ENCODE measurements at places on chromosomes 7 and 10.

GRCh38 chr7:103915680-103916357 is 73.6 kb downstream of the RELN start:
- DNase-seq: no peak

- no peak for DNase-seq
Observed at GRCh38 chr7:4948402-4948801, 10.6 kb downstream of the MMD2 start.

GRCh38 chr10:53314876-53315275 is 542.3 kb upstream of the MBL2 start:
- no peak for DNase-seq

DNA sequence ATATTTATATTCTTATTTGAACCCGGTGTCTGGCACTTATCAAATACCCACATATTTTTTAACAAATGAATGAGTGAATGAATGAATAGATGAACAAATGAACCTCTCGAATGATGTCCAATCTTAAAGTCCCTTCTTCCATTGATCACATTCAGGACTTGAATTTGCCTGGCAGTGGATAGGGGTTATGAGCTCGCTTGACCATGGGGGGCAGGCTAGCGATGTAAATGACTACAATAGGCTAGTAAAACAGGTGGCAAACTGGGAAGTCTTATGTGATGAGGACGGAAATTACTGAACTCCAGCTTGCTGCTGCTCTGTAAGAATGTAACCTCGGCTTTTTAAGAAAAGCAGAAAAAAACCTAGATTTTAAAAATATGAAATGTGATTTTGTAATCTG is 247.7 kb upstream of the DKK1 start:
- DNase-seq: no peak

- DNase-seq: no peak
Observed at GRCh38 chr10:47033541-47034270, 122.5 kb downstream of the PTPN20 start.

GRCh38 chr7:137996386-137996851 is 5.5 kb downstream of the CREB3L2 start:
- no peak for DNase-seq

DNA sequence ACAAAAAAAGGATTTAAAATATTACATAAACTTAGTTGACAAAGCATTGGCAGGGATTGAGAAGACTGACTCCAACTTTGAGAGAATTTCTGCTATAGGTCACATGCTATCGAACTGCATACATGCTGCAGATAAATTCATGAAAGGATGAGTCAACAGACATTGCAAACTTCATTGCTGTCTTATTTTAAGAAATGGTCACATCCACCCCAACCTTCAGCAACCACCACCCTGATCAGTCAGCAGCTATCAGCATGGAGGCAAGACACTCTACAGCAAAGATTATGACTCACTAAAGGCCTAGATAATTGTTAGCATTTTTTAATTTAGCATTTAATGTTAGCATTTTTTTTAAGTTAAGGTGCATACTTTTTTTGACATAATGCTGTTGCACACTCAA is 73.6 kb downstream of the AGK start:
- DNase-seq: no peak

- no peak for DNase-seq
Observed at GRCh38 chr10:94631077-94631875, 52.3 kb upstream of the CYP2C18 start.

DNA sequence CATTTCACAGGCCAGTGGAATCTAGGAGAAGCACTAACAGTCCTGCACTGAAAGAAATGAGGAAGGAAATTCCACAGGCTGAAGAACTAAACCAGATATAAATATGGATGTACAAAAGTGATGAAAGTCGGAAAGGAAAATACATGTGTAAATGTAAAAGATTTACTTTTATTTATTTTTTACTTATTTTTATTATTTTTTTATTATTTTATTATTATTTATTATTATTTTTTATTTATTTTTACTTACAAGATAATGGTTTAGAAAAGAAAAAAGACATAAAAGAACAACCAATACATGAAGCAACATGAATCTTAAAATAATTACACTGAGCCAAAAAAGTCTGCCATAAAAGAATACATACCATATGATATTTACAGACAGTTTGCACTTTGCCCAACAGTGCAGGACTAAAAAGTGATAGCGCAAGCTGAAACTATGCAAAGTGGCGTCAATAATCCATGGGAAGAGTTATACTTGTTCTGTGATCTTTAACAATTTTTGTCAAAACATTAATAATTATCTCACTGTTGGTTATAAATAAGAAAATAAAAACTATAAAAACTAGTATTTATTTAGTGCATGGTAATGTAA is 317.8 kb upstream of the MKI67 start:
- DNase-seq: no peak

- DNase-seq: no peak
Observed at GRCh38 chr10:78248651-78249464, 215.2 kb downstream of the RPS24 start.

DNA sequence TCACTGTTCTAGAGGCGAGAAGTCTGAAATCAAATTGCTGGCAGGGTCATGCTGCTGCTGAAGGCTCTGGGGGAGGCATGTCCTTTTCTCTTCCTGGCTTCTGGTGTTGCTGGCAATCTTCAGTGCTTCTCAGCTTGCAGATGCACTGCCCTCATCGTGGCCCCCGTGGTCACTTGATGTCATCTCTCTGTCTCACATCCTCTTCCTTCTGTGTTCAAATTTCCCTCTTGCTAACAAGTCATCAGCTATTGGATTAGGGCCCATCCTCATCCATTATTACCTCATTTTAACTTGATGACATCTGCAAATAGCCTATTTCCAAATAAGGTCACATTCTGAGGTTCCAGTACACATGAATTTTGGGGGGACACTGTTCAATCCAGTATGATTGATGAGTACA is 36.6 kb upstream of the SRGN start:
- DNase-seq: no peak

- DNase-seq: no peak
Observed at GRCh38 chr7:148770004-148770403, 71.3 kb downstream of the CUL1 start.

DNA sequence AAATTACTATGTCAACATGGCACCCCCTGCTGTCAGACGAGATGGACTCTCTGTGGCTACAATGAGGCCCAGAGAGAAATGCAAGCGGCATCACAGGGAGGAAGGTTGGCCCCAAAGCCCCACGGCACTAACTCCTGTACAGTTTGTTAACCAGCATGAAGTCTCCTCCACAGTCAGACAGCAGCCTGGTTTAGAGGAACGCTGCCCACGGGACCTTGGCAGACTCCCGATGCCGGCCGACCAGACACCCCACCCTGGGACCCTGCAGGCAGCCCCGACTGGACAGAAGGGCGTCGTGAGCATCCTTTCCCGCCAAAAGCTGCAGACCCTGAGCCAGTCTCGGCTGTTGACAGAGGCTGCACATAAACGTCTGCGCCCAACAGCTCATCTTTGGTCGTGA is 158.8 kb downstream of the DIP2C start:
- no peak for DNase-seq

- no peak for DNase-seq
Observed at GRCh38 chr10:90642136-90642535, 215.7 kb downstream of the HTR7 start.

DNA sequence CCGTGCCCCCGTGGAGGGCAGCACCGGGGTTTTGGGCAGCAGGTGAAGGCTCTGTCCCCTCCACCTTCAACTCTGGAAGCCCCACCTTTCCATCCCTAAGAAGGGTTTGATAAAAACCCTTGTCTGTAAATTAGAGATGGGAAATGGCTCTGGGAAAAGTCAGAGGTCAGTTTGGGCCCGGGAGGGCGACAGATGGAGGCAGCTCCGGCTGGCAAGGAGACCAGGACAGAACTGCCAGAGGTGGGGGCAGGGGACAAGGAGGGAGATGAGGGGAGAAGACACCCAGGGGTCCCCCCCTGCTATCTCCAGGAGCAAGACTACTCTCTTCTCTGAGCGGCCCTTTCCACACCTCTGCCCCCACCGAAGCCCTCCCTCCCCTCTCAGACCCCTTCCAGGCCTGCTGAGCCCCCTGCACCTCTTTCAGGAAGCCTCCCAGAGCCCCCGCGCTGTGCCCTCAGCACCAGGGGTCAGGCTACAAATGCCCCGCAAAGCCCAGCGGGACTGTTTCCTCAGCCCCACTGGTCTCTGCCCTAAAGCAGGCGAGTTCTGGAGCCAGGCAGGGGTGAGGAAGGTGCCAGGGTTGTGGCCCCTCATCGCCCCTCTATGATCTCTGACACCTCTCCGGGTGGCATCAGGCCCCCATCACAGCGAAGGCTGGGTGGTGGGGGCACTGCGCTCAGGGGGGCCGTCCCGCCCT is 980 bp upstream of the SH2B2 start:
- no peak for DNase-seq

DNA sequence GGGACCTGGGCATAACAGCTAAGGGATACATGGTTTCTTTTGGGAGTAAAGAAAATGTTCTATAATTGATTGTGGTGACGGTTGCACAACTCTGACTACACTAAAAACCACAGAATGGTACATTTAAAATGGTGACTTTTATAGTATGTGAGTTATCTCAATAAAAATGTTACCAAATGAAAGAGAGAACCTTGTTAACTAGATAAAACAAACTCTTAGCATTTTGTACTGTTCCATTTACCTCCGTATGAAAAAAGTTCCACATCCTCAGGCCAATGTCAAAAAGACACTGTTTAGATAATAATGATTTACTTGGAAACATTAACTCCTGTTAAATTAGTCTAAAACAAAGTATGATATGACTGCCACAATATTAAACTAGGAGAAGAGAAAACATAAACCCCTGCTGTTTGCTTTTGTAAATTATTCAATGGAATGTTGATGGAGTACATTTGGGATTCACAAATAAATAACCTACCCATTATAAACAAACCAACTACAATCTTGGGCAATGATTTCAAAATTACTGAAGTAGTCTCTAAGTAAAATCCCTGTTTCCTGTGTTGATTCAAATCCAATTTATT is 60.7 kb downstream of the SMURF1 start:
- no peak for DNase-seq

DNA sequence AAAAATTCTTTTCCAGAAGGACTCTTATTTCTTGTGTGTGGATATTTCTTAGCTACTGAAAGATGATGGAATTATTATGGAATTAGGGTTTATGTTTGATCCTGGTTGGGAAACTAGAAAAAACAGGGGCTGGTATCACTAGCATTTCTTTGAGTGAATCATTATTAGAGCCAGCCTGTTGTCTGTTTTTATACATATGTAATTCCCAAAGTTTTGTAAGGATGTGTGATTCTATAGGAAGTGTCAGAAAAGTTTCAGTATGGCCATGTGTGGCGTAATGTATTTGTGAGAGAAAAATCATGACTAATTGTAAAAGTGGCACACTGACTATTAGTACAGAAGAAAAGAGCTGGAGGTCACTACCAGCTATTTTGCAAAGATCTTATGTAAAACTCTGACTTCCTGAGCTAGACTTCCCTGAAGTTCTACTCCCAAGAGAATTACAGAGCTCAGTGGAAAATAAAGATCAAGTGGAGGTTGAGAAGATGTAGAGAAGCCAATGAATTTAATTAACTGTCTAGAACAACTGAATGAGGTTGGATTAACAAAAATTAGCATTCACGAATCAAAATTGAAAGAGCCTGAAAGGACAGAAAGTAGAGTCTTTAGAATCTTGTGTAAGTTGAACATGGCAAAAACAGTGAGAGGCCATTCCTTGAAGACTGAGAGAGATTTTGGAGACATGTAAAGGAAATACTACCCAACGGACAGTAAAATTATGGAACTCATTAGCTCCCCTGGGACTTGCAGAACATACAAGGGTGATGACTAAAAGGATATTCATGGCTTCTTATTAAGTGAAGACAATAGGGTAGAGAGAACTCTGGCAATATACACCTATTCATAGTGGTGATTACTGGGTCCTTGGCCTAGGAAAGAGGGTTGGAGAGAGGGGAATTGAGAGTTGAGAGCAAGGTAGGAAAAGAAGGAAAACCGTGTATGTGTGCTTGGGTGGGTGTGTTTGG is 12.5 kb downstream of the ZNF365 start:
- DNase-seq: no peak

DNA sequence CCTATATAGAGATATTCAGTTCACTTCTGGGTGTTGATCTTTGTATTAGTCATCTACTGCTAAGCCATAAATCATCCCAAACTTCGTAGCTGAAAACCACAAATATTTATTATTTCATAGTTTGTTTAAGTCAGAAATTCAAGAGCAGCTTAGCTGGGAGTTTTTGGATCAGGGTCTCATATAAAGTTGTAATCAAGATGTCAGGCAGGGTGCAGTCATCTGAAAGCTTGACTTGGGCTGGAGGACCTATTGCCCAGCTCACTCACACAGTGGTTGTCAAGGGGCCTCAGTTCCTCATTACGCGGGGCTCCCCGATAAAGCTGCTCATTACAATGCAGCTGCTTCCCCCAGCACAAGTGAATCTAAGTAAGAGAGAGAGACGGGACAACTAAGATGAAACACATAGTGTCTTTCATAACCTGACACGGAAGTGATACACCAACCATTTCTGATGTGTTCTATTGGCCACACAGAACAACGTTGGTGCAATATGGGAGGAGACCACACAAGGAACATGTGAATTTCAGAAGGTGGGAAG is 15.7 kb downstream of the PPP1R3C start:
- no peak for DNase-seq

GRCh38 chr10:112366992-112367391 is 6.9 kb upstream of the ACSL5 start:
- no peak for DNase-seq

DNA sequence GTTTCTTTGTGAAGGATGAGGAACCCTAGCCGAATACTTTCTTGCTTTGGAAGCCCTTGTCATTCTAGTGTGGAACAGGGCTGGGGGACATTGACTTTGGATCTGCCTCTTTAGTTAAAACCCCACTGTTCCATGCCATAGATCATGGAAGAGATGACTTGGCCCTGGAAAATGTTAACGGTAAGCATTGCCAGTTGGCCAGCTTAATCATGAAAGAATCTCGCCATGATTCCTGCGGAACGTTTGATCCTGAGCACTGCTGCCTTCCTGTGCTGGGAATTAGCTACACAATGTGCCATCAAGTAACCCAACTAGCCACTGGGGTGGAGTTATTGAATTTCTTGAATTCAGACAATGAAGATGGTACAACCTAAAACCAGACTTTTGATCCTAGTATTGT is 177.6 kb upstream of the FZD8 start:
- no peak for DNase-seq

GRCh38 chr10:33073641-33074415 is 115.8 kb upstream of the ITGB1 start:
- no peak for DNase-seq

- no peak for DNase-seq
Observed at GRCh38 chr10:28970231-28970630, 292.9 kb downstream of the BAMBI start.

- no peak for DNase-seq
Observed at GRCh38 chr10:79380946-79381721, 33.9 kb downstream of the PPIF start.

- no peak for DNase-seq
Observed at GRCh38 chr10:78059906-78060702, 26.4 kb downstream of the RPS24 start.

DNA sequence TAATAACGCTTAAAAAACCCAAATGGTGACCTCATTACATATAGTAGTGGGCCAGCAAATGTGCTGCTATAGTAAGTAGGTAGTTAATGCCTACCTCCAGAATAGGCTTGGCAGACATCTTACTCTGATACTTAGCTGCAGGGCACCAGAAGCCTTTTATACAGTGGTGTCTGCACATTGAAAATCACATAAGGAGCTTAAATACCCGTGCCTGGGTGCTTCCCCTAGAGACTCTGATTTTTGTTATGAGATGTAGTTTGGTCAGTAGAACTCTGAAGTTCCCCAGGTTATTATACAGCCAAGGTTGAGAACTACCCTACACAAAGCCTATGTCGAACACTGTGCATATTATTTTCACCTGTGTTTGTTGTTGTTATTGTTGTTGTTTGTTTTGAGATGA is 47.2 kb downstream of the ANKIB1 start:
- no peak for DNase-seq

GRCh38 chr10:51314481-51314880 is 240.2 kb downstream of the PRKG1 start:
- no peak for DNase-seq

All from stimulated activated CD4-positive, alpha-beta T cell treated with anti-CD3 and anti-CD28 coated beads, Interleukin-1b, Interleukin-23, amount 100 ng/mL, for 1 hour (primary cell).